ENCODE measurements at places on chromosomes 1 and 21. TPM values are rescaled to one million over a fixed set of nuclear protein-coding genes. Genes with fewer than 3 reads are reported as not detected.

MRAP gene
- polyA plus RNA-seq, result 0.17 TPM

RASSF5 gene
- polyA plus RNA-seq, result 4.8 TPM

UCK2 gene
- 10.1 TPM for polyA plus RNA-seq

EDN2 gene
- polyA plus RNA-seq, result 0.13 TPM

PLA2G5 gene
- 2.9 TPM for polyA plus RNA-seq

RGS13 gene
- polyA plus RNA-seq, result 0.05 TPM

SERTAD4 gene
- polyA plus RNA-seq, result not detected

ETV3L gene
- polyA plus RNA-seq, result not detected

NCF2 gene
- 1.2 TPM for polyA plus RNA-seq

OR2M3 gene
- not detected for polyA plus RNA-seq

CD1B gene
- not detected for polyA plus RNA-seq
